Activated naive CD4-positive, alpha-beta T cell treated with Interleukin-2 at 50 U/mL for 16 hours (primary cell): ENCODE measurements at places on chromosomes 11 and 22.

DNA sequence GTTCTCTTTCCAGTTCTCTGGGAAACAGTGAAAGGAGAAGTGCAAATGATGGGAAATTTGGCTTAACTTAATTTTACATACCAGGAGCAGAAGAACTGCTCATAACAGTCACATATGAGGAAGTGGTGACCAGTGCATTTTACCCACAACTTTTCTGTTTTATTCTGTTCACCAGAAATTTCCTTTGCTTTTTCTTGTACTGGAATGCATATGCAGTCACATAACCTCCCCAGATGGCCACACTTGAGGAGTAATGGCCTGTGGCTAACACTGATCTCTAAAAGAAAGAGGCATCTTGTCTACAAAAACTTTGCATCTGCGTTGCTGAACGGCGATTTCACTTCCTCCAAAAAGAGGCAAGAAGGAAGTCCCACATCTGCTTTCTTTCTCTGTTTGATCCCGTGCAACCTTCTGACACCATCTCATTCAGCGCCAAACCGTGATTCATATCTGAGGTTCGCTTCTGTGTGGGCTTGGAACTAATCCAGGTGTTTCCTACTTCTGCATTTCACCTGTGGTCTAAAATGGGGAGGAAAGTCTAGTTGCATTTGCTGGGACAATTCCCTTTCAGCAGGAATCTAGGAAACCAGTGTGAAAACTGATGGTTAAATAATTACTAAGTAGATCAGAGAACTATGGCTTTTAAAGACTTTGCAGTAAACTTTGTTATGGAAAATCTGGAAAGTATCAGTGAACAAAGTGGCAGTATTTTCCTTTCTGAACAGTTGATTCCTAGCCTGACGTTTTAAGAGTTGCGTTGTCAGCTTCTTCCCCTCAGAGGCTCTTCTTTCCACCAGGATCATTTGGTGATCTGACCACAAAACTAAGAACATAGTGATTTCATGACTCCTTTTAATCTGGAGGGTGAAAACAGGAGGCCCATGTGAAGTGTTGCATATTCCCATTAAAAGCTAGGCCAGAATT, 4.2 kb upstream of the MPEG1 start:
- DNase-seq: no peak

GRCh38 chr11:58742981-58743880, 11.5 kb upstream of the GLYAT start:
- DNase-seq: no peak

GRCh38 chr22:38468443-38469305, 778 bp downstream of the KDELR3 start:
- DNase-seq: no peak

- no peak for DNase-seq
Measured at GRCh38 chr11:61158691-61159381, 2.4 kb downstream of the VPS37C start.

DNA sequence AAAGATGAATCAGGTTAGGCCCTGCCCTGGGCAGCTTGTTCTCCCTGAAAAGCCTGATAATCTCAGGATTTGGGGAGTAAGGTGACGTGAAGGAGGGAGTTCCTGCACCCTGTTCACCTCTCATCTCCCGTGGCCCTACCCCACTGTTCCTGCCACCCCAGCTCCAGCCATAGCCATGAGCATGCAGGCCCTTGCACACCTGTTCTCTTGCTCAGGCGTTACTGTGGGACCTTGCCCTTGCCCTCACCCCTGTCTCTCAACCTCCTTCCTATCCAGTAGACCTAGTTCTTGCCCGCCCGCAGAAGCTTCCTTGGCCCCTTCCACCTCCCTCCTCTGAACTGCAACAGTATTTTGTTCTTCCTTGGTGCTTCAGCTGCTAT, 15.0 kb downstream of the TSKU start:
- DNase-seq: no peak

DNA sequence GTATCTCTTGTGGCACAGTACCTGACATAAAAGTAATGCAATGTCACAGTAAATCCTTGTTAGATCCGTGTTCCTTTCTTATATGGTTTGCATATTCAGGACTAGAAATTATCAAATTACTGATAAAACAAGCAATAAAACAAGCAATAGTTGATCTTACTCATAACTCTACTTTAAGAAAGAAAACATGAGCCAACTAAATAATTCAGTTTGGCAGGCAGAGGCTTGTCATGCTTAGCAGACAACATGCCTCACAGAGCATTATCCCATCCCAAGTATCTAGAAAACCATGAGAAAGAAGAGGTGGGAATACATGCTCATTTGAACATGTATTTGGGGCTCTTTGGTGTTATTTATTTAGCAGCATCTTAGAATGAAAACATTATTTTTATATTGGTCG, 241.9 kb downstream of the SOX6 start:
- no peak for DNase-seq

DNA sequence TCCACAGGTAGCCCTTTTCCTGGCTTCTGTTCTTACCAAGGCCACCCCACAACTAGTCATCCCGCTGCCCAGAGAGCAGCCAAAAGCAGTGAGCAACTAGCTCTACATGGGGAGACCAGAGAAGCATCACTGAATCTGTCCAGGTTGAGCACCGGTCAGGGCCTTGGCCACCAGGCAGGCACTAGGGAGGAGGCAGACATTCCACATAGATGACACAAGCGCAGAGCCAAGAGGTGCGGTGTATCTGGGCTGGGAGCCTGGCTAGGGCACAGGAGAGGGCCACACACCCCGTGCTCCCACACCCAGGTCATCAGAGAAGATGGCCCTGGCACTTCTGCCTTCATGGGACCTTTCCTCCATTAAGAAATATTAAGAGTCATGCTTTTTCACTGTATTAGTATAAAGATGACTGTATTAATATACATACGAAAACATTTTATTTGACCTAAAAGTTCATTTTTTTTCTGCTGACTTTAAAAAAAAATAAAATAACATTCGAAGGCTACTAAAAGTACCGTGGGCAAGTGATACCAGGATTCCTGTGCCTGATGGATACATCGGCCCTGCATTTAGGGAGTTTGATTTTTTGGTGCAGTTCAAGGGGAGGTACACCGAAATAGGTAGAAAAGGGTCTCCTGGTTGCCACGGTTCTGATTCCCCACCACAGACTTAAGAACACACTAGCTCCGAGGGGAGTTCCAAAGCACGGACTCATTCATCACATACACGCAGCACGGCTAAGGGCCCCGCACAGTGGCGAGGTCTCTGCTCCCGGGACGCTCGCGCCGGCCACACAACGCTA, 1.2 kb downstream of the DGCR2 start:
- DNase-seq: peak; percentile 46

GRCh38 chr22:50677493-50678217, 5.0 kb downstream of the SHANK3 start:
- DNase-seq: no peak

DNA sequence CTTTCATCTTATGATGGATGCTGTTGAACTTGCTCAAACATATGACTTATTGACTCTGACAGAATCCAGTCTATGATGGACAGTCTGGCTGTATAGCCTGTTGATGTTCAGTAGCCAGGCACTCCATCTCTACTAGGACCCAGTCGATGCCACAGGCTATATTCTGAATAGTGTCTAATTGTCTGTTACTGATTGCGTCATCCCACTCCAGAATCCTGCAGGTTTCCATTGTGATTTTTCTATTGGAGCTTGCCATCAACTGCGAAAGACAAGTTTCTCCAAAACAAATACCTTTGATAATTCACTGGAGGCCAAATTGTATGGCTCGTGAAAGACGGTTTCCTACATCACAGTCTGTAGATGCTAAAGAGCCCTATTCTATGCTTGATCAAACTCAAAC, 481.7 kb upstream of the CHORDC1 start:
- no peak for DNase-seq

GRCh38 chr11:4006946-4007680, 87.5 kb upstream of the RRM1 start:
- DNase-seq: no peak
